ENCODE measurements at places on chromosomes 16 and 17. TPM values are rescaled to one million over a fixed set of nuclear protein-coding genes. Genes with fewer than 3 reads are reported as not detected.

DNA sequence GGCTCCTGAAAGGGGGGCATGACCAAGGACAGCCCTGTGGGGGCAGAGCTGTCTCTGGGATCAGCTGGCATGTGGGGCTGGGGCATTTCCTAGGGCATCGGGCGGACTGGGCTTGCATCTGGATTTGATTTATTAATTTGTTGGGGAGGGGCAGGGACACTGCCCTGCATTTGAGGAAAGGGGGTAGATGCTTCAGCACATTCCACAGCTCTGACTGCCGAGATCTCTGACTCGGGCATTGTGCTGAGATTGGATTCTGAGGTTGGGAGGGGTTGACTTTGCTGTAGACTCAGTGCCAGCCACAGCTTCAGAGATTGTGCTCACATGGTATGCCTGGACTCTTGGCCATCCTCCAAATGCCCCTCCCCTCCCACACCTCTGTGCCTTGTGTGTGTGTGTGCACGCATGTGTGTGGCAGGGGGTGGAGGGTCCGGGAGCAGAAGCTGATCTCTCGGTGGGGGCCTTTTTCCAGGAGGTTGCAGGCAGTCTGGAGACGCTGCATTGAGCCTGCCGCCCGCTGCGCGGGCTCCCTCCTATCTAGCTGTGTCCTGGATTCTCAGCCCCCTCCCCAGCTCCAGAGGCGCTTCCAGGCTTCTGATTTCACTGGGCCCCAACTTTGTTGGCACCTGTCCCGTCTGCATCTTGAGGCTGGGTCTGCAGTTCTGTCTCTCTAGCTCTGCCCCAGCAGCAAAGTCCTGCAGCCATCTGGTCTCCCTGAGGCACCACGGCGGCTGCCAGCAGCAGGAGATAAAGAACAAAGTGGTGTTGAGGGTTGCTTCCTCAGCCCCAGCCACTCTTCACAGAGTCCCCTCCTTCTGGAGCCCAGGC, 14.9 kb downstream of the IGFBP4 start:
- peak overlapping the region; percentile 30 for H3K27ac ChIP-seq
- no peak overlapping the region for H3K4me3 ChIP-seq
- DNase-seq, result no peak
- peaks cover 41% of the 10 kb centered on the region for H3K4me1 ChIP-seq
- H3K27me3 ChIP-seq, result no peaks in the 10 kb centered on the region
- no peaks in the 10 kb centered on the region for H3K36me3 ChIP-seq

DNA sequence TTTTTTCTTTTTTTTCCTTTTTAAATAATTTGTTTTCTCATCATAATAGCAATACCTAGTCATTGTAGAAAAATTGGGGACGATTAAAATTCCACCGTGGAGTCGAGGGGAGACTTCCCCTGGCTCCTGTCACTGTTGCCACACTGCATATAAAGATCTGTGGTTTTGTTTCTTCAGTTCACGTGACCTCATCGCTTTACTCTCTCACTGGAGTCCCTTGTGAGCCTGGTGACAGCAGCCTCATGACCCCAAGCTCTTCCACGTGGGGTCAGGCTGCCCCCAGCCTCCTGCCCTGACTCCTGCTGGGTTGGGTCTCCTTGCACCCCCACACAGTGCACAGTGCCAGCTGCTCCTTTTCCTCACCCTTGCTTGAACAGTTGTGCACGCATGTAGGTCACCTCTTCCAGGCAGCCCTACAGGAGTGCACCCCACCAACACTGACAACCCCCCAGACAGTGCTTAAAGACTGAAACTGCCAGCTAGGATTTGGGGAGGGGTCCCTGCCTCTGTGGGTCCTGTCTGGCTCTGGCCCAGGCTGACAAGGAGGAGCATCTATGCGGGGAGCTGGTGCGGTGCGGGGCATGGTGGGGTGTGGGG, 7.3 kb upstream of the METRNL start:
- H3K27ac ChIP-seq, result no peak overlapping the region
- H3K4me3 ChIP-seq, result no peak overlapping the region

Gene TMEM88
- total RNA-seq, result 7.4 TPM

GRCh38 chr17:82236142-82236971, 7.5 kb downstream of the SLC16A3 start:
- H3K36me3 ChIP-seq, result no peaks in the 10 kb centered on the region
- H3K4me1 ChIP-seq, result peaks cover 87% of the 10 kb centered on the region
- H3K27me3 ChIP-seq, result no peaks in the 10 kb centered on the region
- peak overlapping the region; percentile 7 for H3K27ac ChIP-seq

GRCh38 chr17:5846001-5846400, 224.2 kb upstream of the WSCD1 start:
- H3K27me3 ChIP-seq, result no peaks in the 10 kb centered on the region
- DNase-seq, result no peak
- no peak overlapping the region for H3K27ac ChIP-seq
- no peak overlapping the region for H3K4me3 ChIP-seq
- no peaks in the 10 kb centered on the region for H3K36me3 ChIP-seq

DNA sequence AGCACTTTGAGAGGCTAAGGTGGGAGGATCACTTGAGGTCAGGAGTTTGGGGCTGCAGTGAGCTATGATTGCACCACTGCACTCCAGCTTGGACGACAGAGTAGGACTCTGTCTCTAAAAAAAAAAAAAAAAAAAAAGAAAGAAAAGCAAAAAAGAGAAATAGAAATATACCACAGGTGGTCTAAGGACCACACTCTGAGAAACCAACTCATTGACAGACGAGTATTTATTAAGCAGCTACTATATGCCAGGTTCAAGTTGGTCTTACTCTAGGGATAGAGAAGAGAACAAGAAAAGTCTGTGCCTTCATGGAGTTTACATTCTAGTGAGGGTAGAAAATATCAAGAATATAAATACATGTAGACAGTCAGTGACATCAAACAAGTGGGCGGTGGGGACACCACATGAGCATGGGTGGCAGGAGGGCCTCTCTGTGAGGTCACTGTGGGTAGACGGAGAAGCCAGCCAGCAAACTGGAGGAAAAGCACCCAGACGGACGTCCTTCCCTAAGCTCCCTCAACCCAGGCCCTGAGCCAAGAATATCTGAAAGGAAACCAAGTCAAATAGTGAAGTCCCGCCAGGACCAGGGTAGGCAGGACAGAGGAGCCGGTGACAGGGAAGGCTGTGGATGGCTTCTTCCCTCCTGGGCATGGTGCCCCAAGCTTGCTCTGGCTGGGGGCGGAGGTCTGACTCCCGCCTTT, 4.7 kb downstream of the CDIPT start:
- no peaks in the 10 kb centered on the region for H3K27me3 ChIP-seq
- DNase-seq, result no peak
- H3K4me3 ChIP-seq, result no peak overlapping the region
- peaks cover 9% of the 10 kb centered on the region for H3K4me1 ChIP-seq
- H3K36me3 ChIP-seq, result no peaks in the 10 kb centered on the region

Data from testis (tissue), 5 donors.